ENCODE measurements at places on chromosomes 6 and 20. TPM values are rescaled to one million over a fixed set of nuclear protein-coding genes. Genes with fewer than 3 reads are reported as not detected.

The MRPL14 gene
- 51.4 TPM for polyA plus RNA-seq

- DNase-seq: no peak
Measured at GRCh38 chr6:107670792-107671199, 153.3 kb downstream of the SCML4 start.

GRCh38 chr6:139308286-139308916 is 16.6 kb upstream of the TXLNB start:
- no peak for DNase-seq

GRCh38 chr6:130115036-130115435 is 96.7 kb downstream of the L3MBTL3 start:
- DNase-seq: no peak
